Fibroblast of skin of right biceps (primary cell): ENCODE measurements at places on chromosomes 16 and 17.

GRCh38 chr16:20372701-20373100 is 20.2 kb upstream of the UMOD start:
- no peak for DNase-seq

DNA sequence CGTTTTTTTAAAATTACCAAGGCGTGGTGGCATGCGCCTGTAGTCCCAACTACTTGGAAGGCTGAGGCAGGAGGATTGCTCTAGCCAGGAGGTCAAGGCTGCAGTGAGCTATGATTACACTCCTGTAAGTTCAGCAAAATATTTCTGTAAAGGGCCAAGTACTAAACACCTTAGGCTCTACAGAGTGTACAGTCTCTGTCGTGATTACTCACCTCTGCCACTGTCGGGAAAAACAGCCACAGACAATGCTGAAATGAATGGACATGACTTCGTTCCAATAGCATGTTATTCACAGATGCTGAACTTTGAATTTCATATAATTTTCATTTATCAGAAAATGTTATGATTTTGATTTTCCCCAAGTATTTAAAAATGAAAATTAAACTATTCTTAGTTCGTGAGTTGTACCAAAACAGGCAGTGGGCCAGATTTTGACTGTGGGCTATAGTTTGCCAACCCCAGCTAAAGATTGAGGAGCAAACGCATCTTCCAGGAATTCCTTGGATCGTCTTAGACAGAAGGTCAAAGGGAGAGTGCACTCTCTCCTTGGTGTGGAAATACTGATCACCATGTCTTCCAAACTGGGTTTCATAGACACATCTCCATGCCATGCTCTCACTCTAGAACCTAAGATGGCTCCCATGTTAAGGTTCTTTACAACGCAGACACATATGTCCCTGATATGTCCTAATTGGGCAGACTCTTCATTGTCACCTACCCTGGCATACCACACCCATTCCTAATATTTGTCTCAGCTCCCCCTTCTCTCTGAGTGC is 89.5 kb downstream of the MARF1 start:
- DNase-seq, result peak; percentile 18

GRCh38 chr16:12113523-12114345 is 137.2 kb downstream of the SNX29 start:
- DNase-seq, result peak; percentile 60

DNA sequence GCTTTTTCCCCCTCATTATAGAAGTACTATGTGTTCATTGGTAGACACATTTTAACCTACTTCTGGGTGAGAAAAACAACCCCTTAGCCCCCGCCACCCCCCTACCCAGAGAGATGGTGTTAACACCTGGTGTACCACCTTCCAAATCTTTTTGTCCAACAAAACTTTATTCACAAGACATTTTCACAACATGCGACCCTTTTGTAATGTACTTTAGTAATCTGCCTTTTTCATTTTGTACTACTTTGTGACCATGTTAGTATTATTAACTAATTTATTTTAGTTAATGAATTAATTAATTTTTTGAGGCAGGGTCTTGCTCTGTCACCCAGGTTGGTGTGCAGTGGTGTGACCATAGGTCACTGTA is 20.0 kb downstream of the PLCG2 start:
- DNase-seq, result no peak

GRCh38 chr17:13359774-13360173 is 242.0 kb downstream of the HS3ST3A1 start:
- no peak for DNase-seq

GRCh38 chr16:4265676-4266075 is 7.1 kb downstream of the TFAP4 start:
- no peak for DNase-seq

DNA sequence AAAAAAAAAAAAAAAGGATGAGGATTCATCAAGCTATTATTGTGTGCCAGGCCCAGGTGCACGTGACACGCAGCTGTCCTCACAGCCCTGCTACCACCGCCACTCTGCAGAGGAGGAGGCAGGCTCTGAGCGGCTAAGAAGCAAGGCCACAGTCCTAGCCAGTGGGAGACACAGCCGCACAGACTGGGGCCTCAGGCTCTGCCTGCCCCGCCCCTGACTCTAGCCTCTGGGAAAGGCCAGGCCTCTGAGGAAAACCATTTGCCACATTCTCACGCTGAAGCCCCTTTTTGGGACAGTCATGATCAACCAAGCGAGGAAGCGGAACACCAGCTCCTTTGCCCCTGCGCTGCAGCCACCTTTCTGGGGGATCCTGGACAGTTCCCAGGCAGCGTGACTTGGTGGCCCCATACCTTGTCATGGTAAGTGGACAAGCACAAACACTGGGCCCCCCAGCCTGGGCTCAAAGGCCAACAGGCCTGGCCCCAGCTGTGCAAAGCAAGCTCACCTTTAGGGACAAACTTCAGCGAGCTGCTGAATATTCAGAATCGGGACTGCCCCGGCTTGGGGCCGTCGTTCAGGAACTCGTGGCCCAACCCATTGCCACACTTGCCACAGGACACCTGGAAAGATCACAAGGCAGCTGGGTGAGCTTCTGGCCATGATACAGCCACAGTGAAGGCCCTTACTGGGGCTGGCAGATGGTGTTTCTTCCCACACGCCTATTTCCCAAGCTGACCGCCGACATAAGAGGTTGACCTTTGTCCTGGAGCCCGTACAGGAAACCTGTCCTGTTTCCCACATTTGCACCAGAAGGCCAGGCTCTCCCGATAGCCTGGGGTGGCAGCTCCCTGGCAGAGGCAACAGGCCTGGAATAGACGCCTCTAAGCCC is 2.5 kb downstream of the MSRB1 start:
- no peak for DNase-seq

DNA sequence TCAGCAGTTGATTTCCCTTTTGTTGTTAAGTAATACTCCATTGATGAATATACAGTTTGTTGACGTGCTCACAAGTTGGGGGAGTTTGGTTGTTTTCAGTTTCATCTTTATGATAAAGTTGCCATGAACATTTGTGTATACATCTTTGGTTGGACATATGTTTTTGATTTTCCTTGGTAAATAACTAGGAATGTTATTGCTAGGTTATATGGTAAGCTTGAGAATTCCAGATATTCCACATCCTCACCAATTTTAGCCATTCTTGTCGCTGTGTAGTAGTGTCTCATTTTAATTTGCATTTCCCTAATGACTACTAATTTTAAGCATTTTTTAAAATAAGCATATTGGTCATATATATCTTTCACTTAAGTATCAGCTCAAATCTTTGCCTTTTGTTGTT is 55.0 kb upstream of the RASL10B start:
- DNase-seq, result peak; percentile 24

DNA sequence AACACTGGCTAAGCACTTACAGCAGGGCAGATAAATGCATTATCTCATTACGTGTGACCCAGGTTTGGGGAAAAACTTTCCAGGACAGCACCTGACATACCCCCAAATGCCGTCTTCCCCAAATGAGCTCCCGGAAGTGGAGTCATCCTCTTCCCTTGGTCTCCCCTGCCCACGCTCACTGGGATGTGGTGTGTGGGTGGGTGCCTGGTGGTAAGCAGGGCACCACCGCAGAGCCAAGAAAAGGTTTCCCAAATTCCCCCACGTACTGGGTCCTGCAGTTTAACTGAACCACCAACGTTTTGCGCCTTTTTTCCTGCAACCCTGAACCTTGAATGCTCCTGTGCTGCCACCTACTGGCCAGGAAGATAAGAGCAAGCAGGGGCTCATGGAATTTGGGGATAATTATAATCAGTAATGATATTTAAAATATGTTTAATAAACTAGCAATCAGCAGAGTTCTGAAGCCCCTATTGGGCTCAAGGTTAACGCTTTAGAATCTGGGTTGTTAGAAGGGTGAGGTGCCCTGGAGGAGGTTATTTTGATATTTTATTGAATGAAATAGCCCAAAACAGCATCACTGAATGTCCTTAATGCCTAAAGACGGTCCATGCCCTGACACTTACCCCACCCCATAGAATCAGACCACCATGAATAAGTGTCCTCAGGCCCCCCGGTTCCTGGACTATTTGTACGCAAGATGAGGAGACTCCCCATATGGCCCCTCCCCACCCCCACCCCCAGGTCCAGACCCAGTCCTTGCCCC is 8.0 kb downstream of the SPPL2C start:
- DNase-seq, result peak; percentile 44

DNA sequence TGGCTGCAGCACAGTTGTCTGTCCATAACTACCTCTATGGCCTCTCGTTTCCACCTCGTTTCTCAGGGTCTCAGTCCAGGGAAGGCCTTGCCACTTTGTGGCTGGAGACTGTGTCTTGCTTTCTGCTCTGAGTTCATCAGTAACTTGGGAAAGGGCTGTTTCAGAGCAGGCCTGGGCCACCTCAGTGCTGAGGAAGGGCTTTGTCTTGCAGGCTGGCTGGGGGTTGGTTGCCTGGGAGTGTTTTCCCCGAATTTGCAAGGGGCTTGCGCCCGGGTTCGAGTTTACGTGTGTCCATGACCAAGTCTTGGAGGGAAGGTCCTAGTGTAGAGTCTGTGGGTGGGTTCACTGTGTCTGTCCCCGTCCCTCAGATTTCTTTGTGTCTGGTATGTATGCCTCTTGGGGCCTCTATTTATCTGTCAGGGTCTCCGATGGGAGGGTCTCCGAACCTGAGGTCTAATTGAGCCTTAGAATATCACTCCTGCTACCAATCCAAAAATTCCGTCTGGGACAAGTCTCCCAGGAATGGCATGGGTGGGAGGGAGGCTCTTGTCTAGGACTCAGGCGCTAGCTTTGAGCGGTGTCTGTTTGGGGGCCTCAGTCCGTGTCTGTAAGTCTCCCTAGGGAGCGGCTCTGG is 594 bp upstream of the TGFB1I1 start:
- DNase-seq, result no peak
